ENCODE measurements at places on chromosomes 5 and 9.
A peak's percentile ranks its signal among the peaks of the same experiment; 100 is the strongest.

- DNase-seq, result no peak
These were observed 106.8 kb upstream of the FBXL7 start for GRCh38 chr5:15393146-15393545.

- DNase-seq, result peak; percentile 36
These were observed 191.7 kb upstream of the NR3C1 start for GRCh38 chr5:143594902-143595818.

DNA sequence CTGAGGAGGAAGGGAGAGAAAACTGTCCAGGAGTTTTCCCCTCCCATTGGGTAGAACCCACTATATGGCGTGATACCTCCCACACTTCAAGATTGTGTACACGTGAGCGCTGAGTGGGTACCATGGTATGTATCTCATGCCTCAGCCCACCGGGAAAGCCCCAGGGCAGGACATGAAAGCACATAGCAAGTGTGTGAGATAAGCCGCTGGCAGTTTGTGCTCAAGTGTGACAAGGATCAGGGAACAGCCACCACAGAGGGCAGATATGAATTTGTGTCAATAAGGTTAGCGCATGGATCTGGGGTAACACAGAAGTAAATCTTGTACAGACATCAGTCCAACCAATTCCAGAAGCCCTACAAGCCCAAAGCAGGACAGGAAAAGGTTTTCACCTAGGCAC, 42.6 kb upstream of the NAA35 start:
- no peak for DNase-seq

GRCh38 chr5:113527746-113528145, 14.3 kb downstream of the YTHDC2 start:
- peak; percentile 28 for DNase-seq

DNA sequence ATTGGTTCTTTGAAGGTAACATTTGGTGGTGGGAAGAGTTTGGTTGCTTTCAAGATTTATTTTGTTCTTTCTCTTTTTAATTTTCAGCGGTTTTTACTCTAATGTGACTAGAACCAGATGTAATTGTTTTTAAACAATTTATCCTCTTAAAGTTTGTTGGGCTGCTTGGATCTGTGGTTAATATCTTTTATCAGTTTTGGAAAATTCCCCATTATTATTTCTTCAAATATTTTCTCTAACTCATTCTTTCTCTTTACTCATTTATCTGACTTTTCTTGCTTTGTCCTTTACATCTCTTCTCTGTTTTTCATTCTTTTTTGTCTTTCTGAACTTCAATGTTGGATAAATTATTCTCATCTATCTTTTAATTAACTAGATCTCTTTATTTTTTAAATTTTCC, 29.9 kb downstream of the FCHO2 start:
- no peak for DNase-seq

Measured in EH (cell line).